ENCODE measurements at places on chromosomes 2 and 18. TPM values are rescaled to one million over a fixed set of nuclear protein-coding genes. Genes with fewer than 3 reads are reported as not detected.

DNA sequence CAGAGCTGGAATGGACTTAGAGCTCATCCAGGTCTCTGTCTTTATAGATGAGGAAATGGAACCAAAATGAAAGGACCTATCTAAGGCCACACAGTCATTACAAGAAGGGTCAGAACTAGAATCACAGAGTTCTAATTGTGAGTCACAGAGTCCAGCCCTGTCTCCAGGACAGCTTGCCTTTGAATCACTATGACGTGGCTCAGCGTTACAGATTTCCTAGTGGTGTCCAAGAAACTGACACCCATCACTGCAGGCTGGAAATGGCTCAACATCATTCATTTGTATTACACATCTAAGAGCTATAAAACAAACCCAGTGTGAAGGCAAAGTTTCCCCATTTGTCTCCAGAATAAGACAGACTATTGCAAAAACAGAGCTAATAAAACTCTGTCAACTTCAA is 164.3 kb upstream of the SIX2 start:
- DNase-seq, result peak; percentile 93

The SERPINB5 gene
- total RNA-seq, result not detected

The KYNU gene
- total RNA-seq, result 2.9 TPM

DNA sequence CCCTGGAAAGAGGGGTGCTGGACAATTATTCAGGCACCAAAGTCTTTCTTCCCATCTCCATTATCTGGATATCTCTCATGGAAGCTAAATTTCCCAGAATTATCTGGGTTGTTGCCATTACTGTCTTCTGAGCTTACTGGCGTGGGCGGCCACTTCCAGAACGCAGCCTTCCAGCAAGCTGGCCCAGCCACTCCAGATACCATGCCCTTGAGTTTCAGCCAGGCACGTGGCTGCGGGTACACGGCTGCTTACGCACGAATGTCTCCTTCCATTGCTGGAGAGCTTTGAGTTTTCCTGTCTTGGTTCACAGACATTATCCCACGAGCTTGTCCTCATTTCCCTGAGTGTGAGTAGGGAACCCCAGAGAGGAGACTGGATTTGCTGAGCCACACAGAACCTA is 32.7 kb downstream of the CELF4 start:
- no peak for DNase-seq

DNA sequence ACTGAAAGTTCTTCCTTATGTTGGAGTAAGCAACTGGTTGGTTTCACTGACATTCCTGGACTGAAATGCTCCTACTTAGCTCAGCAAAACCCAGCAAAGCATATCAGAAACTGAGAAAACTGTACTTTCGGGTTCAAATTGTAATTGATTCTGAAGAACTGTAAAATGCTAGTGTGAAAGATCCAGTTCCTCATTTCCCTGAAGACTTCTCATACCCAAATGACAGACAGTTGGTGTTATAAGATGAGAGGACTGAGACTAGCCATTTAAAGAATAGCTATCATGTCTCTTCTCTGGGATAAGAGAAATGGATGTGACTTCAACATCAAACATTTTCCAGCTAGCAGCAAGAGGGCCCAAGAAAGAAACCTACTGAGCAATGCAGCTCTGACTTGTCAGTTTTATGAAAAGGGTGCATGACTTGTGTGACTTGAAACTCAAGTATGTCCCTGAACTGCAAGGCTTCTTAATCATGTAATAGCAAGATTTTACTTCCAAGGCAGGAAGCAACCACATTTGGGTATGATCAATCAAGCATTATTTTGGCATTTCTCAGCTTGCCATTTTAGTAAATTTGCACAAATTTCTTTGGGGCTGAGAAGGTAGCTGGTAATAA is 420.3 kb upstream of the MMADHC start:
- peak; percentile 10 for DNase-seq

- DNase-seq, result peak; percentile 71
These were observed 54.7 kb downstream of the KCTD18 start for GRCh38 chr2:200454927-200455801.

GRCh38 chr18:62458868-62459716 is 63.7 kb upstream of the ZCCHC2 start:
- DNase-seq, result no peak

The PPP1R1C gene
- 0.28 TPM for total RNA-seq

The RAD51AP2 gene
- total RNA-seq, result not detected

GRCh38 chr18:49970319-49970718 is 157.0 kb upstream of the ACAA2 start:
- no peak for DNase-seq

GRCh38 chr2:238106698-238107524 is 6.8 kb downstream of the ESPNL start:
- no peak for DNase-seq

The ANAPC1 gene
- total RNA-seq, result 50.7 TPM

- no peak for DNase-seq
These were observed 151.8 kb downstream of the DNER start for GRCh38 chr2:229562472-229563127.

DNA sequence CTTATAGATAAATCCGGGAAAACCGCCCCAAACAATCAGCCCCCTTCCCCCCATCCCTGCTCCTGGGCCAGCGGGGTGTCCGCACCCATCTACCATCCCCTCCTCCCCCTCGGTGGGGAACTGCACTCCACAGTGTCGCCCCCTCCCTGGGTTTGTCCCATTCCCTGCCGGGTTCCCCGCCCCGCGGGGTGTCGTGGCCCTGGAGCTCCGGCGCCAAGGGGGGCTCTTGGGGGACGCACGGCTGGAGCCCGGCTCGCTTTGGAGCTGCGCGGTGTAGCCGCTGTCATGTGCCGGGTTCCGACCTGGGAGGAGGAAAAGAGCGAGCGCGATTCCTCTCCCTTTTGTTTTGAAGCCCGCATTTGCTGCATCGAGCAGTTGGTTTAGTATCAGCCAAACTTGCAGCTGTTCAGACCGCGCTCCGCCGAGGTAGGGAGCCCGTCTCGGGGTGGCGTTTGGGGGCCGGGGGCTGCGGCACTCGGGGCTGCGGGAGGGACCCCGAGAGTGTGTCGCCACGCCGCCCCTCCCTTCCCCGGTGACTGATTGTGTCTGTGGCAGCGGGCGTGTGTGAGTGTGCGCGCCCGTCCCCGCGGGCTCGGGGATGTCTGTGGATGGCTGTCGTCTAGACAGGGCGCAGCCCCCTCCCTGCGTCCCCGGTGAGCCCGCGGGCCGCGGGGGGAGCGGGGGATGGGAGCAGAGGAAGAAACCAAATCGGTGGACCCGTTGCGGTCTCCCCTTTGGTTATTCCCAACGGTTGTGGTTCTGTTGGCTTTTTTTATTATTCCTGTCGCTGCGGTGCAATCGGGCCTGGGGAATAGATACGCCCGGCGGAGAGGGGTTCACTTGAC is 797 bp downstream of the CTIF start:
- DNase-seq, result peak; percentile 59

DNA sequence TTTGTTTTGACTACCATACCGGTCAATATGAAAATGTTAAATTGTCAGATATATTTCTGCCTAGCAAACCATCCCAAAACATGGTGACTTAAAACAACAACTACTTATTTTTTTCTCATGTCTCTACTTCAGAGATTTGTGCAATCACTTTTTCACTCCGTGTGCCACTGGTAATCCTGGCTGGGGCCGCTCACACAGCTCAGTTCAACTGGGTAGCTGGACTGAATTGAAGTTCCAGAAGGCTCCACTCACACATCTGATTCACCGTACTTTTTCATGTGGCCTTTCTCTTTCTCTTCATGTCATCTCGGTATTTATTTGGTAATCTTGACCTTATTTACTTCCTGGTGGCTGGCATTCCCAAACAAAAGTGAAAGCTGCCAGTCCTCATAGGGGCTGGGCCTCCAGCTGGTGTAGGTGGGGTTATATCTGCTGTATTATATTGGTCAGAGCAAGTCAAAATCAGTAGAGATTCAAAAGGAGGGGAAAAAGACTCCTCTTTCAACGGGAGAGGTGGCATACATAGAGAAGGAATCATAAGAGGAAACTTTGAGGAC is 513.9 kb upstream of the NXPH2 start:
- DNase-seq, result no peak

DNA sequence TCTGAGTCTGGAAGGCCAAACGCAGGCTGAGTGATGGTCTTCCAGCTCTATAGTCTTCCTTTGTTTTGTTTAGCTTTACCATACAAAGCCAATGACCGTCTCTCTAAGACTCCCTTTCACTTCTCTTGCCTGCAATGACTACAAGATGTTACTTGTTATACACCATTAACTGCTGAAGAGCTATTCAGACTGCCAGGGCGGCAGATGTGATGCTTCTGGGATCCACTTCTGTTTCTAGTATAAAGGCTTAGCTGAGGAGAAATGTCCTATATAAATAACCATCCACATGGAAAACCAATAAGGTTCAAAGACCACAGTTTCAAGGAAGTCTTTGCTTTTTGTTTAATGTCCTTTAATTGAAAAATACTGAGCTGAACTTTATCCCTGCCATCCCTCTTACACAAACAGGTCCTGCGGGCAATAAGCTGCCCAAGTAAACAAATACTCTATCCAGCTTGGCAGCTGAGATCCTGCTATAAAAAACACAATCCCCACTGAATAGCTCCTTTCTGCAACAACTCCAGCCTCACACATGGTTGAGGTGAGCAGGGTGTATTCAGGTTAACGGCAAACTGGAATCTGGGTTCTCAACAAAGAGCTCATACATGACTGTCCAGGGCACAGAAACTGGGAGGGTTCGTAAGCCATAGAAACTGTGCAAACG is 124.6 kb downstream of the VIT start:
- no peak for DNase-seq

DNA sequence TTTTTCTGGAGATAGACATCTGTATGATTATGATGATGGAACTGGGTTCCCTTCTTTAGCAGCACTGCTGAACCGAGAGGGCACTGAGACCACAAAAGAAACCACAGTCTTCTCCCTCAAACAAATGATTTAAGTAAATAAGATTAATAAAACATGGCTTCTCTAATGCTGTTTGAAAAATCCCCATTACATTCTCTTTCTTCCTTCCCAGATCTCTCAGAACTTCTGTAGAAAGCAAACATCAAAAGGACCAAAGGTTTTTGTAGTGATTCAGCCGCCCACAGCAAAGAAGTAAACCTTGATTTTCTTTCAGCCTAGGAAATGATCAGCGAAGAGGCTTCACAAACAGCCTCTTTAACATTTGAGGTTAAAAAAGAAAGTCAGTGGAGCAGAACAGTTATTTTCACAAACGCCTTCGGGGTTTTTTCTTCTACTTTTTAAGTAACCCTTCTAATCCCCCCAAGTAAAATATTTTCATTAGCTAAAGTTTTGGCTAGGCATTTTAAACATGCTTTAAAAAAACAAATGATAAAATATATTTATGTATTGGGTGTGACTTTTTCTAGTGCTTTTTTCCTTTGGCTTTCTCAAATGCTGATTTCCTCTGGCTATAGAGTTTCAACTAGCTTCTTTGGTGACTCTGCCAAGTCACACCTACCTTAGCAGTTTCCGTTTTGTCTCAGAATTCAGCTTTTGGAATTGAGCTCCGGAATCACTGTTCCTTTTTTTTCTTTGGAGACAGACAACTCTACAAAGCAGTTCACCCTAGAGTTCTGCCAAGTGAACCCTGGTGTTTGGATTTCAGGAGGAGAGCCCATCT is 89.6 kb downstream of the UPP2 start:
- no peak for DNase-seq

The KDM3A gene
- 35.8 TPM for total RNA-seq

DNA sequence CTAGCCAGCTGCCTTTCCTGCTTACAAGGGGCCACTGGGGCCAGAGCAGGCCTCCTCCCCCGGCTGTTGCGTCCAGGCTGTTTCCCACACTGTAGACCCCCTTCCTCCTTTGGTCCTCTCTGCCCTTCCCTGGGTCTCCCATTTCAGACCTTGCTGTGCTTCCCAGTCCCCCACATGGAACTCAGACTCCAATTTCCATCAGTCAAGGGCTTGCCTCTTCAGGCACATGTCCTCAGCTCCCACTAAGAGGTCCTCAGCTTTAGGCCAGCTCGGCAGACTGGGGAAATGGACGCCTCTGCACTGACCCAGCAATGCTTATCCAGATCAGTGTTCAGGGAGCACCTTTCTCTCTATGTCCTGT is 98.0 kb upstream of the BZW1 start:
- no peak for DNase-seq

- peak; percentile 46 for DNase-seq
These were observed 56.5 kb upstream of the ERBB4 start for GRCh38 chr2:212595036-212595654.

DNA sequence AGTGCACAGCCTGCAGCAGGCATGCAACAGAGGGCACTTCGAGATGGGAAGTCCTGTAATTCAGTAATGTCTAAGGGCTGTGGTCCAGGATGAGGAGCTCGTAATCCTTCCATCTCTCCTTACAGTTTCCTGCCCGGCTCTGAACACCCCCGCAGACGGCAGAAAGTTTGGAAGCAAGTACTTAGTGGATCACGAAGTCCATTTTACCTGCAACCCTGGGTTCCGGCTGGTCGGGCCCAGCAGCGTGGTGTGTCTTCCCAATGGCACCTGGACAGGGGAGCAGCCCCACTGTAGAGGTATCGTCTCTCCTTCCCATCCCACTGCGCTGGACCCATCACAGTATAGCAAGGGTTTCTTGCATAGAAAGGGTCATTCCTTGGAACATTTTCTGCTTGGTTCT is 26.7 kb downstream of the FBLN7 start:
- DNase-seq, result no peak

GRCh38 chr2:200839513-200839912 is 24.9 kb downstream of the CLK1 start:
- DNase-seq, result no peak

- no peak for DNase-seq
These were observed 74.9 kb downstream of the INO80D start for GRCh38 chr2:206011018-206011614.
